ENCODE measurements at places on chromosomes 5 and 9.
A peak's percentile ranks its signal among the peaks of the same experiment; 100 is the strongest.

- DNase-seq, result no peak
Measured at GRCh38 chr5:141322261-141322660, 1.7 kb upstream of the TAF7 start.

DNA sequence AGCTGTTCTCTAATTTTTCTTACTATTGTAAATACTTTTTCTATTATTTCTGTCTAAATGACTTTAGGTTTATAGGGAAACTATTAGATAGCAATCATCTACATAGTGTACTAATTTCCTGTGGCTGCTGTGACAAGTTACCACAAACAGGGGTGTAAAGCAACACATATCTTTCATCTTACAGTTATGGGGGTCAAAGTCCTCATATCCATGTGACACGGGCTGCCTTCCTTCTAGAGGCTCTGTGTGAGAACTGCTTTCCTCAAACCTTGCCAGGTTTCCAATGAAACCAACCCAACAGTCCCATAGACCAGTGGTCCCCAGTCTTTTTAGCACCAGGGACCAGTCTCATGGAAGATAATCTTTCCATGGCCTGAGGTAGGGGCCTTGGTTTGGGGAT lies 189.1 kb downstream of the ROR2 start:
- DNase-seq, result no peak

DNA sequence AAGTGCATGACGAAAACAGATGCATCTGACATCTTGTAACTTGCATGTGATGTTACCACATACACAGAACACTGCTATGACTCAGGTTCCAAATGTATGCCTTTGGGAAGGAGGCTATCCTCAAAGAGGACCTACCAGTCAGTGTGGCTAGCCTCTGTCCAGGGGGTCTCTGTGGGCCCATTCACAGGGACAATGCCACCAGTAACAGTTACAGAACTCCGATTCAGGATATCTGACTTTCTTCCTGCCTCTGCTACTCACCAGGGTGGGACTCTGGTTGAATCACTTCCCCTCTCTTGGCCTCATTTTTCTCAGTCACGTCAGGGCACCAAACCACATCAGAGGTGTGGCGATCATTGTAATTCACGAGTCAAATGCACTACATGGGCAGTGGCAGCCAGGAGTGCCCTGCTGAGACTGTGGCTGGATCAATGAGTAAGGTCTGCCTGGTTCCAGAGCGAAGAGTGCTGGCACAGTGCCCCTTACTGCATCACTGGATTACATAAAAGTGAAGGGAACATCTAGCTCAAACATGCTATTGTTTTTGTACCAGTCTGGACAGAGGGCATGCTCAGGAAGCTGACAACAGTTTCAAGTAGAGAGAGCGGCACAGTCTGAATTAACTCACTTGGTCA lies 13.2 kb downstream of the ATOX1 start:
- peak; percentile 98 for DNase-seq

GRCh38 chr5:114325541-114325940 lies 36.3 kb upstream of the KCNN2 start:
- no peak for DNase-seq

GRCh38 chr9:14159440-14160216 lies 154.3 kb downstream of the NFIB start:
- DNase-seq, result no peak

DNA sequence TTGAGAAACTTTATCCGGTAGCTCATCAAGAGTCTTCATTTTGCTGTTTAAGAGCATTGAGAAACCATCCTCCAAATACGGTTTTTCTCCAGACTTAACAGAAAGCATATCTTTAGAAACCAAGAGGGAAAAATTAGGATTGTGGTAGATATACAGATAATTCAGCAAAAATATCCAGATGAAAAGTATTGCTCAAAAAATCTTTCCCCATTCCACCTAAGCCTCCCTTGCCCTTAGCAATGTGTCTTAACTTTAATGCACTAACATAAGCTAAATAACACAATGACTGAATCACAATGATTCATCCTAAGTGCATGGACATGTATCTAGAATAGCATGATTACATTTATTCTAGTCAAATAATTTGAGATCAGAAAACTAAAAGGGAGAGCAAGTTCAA lies 130.3 kb upstream of the TARS1 start:
- no peak for DNase-seq

DNA sequence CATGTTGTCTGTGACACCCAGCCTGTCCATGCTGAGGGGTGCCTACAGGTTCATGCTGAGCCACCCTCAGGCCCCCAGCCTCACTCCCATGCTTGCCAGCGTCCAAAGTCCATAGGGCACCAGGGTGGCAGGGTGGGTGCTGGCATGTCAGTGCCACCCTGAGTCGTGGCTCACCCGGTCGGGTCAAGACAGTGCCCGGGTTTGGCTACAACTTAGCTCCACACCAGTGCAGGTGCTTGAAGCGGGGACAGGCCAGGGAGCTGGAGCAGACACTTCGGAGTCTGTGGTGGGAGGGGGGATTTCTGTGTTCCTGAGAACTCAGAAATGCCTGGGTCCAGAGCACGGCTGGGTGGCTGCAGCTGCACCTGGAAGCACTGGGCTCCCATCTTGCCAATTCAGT lies 579.2 kb upstream of the FAM174A start:
- DNase-seq, result no peak

- peak; percentile 26 for DNase-seq
Measured at GRCh38 chr5:146878476-146879172, at the start of gene PPP2R2B. PPP2R2B (minus strand) TSS chr5:146878757.

DNA sequence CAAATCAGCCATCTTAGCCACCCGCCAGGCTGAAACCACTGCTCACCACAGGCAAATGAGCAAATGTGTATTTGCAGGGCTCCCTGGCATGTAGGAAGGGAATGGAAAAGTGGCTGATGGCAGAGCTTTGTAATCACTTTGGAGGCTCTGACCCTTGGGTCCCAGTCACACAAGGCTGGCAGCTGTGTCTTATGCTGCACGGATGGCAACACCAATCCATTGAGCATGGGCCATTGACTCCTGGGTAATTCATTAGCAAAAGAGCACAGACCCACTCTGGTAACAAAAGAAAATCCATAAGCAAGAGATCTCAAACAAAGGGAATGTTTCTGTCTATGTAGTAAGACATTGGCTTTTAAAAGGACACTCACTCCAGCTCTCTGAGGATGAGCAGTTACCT lies 57.6 kb downstream of the SPOCK1 start:
- no peak for DNase-seq

DNA sequence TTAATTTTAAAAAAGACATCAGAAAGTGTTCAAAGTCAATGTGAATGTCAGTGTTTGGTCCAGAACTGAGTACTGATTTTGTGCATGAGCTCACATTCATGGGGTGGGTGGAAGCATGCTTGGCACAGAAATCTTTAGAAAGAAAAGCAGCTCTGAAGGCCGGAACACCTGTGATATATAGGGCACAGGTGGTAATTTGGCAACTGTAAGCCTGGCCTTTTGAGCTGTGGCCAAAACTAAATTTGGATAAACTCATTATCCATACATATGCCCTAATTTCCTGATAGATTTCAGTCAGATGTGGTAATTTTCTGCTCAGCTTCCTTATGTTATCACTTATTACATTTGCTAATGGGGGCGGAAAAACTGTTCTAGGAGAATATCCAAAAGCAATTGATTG lies 211.4 kb downstream of the HCN1 start:
- DNase-seq, result no peak
